ENCODE measurements at places on chromosomes 12 and 14. TPM values are rescaled to one million over a fixed set of nuclear protein-coding genes. Genes with fewer than 3 reads are reported as not detected.

Gene SCN8A
- total RNA-seq, result 1.9 TPM

Gene G2E3
- 16.1 TPM for total RNA-seq

Gene TMEM229B
- 0.17 TPM for total RNA-seq

Gene RAB2B
- 11.2 TPM for total RNA-seq

All from A549 treated with CORT108297 at 1 μM for 4 hours (cell line).